ENCODE measurements at places on chromosomes 6 and 20.

- DNase-seq: no peak
Measured at GRCh38 chr6:143176090-143177021, 115.7 kb downstream of the AIG1 start.

DNA sequence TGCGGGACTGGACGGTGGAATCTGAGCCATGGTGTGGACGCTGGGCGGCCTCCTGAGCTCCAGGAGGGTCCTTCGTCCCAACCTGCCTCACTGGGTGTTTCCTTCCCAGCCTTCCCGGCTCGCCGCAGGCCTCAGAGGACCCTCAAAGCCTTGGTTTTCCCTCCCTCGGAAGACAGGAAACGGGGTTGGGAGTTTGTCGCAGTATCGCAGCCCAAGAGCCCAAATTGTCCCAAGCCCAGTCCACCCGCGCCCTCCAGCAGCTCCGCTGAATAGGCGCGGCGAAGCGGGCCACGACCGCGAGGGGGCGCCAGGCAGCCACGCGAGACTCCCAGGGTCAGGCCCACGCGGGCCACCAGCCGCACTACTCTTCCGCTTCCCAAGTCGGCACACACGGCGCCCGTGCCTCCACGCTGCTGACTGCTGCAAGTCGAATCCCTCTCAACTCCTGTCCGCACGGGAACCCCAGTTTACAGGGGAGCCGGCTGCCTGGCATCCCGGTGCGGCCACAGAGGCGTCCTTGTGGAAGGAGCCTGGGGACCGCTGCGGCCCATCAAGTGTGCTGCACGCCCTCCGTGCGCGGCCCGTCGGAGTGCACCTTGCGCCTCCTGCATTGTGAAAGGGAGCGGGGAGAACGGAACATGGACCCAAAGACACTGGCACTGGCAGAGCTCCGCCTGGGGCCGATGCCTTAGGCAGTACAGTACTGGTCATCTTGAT, 40.4 kb upstream of the HMGA1 start:
- DNase-seq: peak; percentile 18

DNA sequence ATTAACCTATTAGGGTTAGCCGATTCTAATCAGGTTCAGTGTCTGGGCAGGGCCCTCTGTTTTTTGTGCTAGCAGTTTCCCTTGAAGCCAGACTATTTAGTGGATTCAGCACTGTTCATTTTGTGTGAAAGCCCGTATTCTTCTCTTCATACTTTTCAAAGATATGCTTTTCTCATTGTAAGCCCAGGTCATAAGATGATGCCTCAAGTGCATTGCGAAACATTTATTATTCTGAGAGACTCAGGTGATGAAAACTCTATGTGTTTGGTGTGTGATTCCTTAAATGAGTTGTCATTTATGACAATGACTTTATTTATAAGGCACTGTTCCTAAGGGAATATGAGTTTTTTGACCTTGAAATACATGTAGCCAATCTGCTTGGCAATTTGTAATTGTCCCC, 851.0 kb upstream of the FLRT3 start:
- no peak for DNase-seq

DNA sequence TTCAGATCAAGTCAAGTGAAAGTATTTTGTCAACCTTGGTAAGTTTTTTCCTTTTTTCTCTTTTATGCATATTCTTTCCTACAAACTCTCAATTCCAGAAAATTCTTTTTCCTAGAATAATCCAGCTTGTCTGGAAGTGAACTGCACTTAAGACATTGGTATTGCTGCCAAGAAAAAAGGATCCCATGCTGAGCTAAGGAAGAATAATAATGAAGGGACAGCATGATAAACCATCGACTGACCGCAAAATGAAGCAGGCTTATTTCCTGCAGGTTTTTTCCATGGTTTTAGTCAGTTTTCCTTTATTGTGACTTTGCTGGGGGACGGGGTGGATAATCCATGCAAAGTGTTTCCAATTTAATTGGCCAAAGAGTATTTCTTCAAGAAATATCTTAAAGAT, 857.6 kb upstream of the SLC35B3 start:
- no peak for DNase-seq

DNA sequence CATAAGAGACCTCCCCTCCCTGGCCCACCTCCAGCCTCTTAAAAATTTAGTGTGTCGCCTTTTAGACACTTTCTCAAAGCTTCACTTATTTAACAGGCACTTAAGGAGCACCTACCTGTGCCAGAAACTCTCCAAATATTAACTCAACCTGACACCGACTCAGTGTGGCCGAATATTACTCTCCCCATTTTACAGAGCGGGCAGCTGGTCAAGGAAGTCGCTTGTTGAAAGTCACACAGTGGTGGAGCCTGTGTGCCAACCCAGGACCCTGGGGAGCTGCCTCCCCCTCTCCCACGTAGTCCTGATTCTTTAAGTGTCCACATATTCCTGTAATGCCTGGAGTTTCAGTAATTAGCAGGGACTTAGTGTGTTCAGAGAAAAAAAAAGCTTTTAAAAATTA, 1.0 kb upstream of the PMEPA1 start:
- DNase-seq: peak; percentile 17

GRCh38 chr6:2353412-2354137, 108.2 kb upstream of the GMDS start:
- peak; percentile 85 for DNase-seq

Measured in dermis microvascular lymphatic vessel endothelial cell (primary cell).